ENCODE measurements at places on chromosomes 2 and 18. TPM values are rescaled to one million over a fixed set of nuclear protein-coding genes. Genes with fewer than 3 reads are reported as not detected.

The TDRD15 gene
- total RNA-seq = not detected

The SERPINB13 gene
- total RNA-seq = not detected

The SMC6 gene
- total RNA-seq = 31.0 TPM

The HK2 gene
- total RNA-seq = 94.5 TPM

The CMPK2 gene
- 7.4 TPM for total RNA-seq

The NEB gene
- 0.05 TPM for total RNA-seq

DNA sequence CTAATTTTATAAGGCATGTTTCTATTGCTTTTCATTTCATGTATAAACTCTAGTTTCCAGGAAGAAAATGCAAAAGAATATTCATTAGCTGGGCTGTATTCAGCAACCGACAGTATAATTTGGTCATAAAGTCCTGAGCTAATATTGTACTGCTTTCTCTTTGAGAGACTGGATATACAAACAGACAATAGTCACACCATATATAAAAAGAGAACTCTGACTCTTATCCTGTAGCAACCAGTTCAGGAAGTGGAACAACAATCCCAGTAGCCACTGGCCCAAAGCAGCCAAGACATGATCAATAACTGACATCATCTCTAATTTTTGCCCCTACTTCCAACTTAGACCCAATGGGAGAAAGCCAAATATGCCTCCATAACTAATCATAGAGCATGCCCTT, 160.8 kb downstream of the FSIP2 start:
- H3K4me3 ChIP-seq = no peak overlapping the region
- no peaks in the 10 kb centered on the region for H3K4me1 ChIP-seq
- no peak overlapping the region for H3K27ac ChIP-seq
- no peak for DNase-seq

- no peak within 1 kb of the TSS for H3K4me3 ChIP-seq
- no peaks in the 10 kb centered on the region for H3K36me3 ChIP-seq
- H3K4me1 ChIP-seq = no peaks in the 10 kb centered on the region
- H3K27ac ChIP-seq = no peak within 1 kb of the TSS
These were observed at the start of gene ALPG for GRCh38 chr2:232406556-232407310. TSS of gene ALPG (plus strand) at chr2:232406844. CDS start at chr2:232406895, 51 bp downstream.

DNA sequence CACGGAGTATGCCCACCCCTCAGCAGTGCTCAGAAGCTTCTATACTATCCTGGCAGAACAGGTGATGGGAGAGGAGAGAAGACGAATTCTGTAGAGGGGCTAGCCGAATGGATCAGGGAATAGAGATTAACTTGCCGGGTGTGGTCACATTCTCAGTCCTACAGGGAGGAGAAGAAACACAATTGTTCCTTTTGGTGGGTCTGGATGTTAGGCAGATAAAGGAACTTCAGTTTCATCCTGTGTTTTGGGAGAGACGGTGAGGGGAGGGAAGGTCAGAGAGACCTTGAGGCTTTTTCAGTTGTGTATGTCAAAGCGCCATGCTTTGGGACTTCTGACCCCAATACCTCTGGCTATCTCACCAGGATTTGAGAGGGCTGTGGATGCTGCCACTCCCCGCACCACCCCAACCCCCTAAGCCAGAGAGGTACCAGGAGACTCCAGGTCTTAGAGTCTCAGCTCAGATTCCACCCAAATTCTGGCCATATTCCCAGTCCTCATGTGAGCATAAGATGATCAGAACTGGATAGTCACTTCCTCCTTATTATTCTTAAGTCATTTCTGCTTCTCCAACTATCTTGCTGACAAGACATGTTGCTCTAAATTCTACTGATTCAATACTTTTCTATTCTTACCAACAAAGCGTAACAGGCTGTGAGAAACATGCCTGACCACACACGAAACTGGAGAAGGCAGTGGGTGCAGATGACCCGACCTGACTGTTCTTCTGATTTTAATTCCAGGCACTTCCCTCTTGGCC, 2.3 kb upstream of the TMEM37 start:
- no peak overlapping the region for H3K4me3 ChIP-seq
- no peak overlapping the region for H3K27ac ChIP-seq
- H3K27me3 ChIP-seq = peaks cover 63% of the 10 kb centered on the region
- H3K36me3 ChIP-seq = no peaks in the 10 kb centered on the region
- DNase-seq = no peak
- no peaks in the 10 kb centered on the region for H3K4me1 ChIP-seq

DNA sequence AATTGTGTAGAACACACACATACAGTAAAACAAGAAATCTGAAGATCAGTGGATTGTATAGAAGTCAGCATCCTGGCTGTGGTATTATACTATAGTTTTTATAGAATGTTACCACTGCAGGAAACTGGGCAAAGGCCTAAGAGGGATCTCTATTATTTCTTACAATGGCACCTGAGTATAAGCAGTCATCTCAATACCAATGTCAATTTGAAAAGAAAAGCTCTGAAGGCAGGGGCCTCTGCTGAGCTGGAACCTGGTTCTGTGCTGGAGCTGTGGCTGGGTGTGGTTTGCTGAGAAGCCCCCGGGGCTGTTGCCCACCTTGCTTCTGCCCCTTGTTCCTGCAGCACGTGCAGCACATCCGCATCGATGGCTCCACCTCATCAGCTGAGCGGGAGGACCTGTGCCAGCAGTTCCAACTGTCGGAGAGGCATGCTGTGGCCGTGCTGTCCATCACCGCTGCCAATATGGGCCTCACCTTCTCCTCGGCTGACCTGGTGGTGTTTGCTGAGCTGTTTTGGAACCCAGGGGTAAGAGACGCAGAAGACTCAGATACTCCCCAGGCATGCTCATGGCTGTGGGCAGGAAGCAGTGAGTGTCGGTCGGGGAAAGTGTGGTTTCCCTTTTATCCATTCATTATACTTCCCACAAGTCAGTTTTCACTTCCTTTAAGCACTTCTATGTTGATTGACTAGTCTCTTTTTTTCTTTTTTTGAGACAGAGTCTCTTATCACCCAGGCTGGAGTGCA, 23.5 kb upstream of the RPL37A start:
- H3K4me3 ChIP-seq = peak overlapping the region; percentile 7
- peaks cover 24% of the 10 kb centered on the region for H3K4me1 ChIP-seq
- H3K27me3 ChIP-seq = no peaks in the 10 kb centered on the region
- H3K36me3 ChIP-seq = peaks cover 25% of the 10 kb centered on the region
- peak overlapping the region; percentile 16 for H3K27ac ChIP-seq

GRCh38 chr2:11805920-11806319, 59.5 kb downstream of the LPIN1 start:
- peaks cover 6% of the 10 kb centered on the region for H3K4me1 ChIP-seq
- no peaks in the 10 kb centered on the region for H3K27me3 ChIP-seq
- no peak for DNase-seq

DNA sequence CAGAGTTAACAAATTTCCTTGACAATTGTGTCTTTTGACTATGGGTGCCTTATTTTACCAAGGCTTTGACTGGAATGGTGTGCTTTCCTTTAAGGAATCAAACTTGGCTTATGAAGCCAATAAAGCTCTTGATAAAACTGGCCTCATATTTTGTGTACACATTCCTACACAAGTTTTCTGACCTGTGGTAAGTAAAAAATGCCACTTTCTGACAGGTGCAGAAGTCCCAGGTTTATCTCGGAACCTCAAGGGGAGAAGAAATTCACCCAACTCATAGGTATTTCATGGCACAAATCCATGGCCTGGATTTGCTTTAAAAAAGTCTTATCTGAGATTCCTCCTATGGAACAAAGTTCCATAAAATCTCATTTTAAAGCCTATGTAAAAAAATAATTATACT, 880.6 kb upstream of the LRATD1 start:
- H3K27ac ChIP-seq = no peak overlapping the region
- H3K4me3 ChIP-seq = no peak overlapping the region
- H3K27me3 ChIP-seq = no peaks in the 10 kb centered on the region
- H3K4me1 ChIP-seq = no peaks in the 10 kb centered on the region
- no peak for DNase-seq
- no peaks in the 10 kb centered on the region for H3K36me3 ChIP-seq

DNA sequence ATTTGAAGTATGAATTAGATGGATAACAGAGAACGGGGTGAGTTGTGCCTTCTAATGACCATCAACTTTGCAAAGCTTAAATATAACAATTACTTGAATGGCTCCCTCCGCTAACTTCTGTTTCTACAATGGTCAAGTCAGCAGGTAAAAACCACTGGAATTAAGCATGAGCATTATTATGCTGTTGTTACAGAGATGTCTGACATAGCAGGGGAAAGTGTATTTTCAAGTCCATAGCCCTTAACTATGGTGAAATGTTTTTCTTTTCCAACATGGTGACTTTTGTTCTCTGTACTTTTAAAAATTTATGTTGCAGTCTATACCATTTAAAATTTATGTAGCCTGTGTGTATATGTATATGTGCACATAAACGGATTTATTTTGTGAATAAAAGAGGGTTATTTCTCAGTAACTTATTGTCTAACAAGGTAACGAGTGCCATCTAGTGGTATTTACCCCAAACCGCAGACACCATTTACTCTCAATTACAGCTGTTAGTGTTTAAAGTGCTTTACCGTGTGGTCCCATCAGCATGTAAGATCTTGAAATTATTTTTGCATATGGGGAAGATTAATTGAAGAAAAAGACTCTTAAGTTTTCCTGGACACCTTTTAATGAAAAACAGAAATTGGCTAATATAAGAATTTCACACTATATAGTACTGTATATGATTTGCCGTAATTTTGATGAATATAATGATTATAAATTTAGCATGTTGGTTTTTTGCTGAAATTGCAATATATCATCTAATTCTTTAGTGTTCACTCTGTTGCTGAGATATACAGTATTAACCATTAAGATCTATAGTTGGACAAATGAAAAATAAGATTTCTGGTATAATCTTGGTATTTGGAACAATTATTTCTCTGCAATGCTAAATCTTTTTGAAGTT, 78.2 kb downstream of the UBE2E3 start:
- peaks cover 3% of the 10 kb centered on the region for H3K36me3 ChIP-seq
- H3K4me1 ChIP-seq = peaks cover 13% of the 10 kb centered on the region
- H3K4me3 ChIP-seq = no peak overlapping the region
- DNase-seq = no peak
- H3K27me3 ChIP-seq = no peaks in the 10 kb centered on the region
- H3K27ac ChIP-seq = no peak overlapping the region

GRCh38 chr2:165357758-165358157, 111.7 kb upstream of the CSRNP3 start:
- no peak for DNase-seq
- no peaks in the 10 kb centered on the region for H3K27me3 ChIP-seq
- no peaks in the 10 kb centered on the region for H3K4me1 ChIP-seq
- H3K4me3 ChIP-seq = no peak overlapping the region

GRCh38 chr2:197998702-197999101, 194.3 kb downstream of the PLCL1 start:
- H3K4me1 ChIP-seq = peaks cover 17% of the 10 kb centered on the region
- DNase-seq = no peak
- peaks cover 4% of the 10 kb centered on the region for H3K36me3 ChIP-seq
- H3K27me3 ChIP-seq = no peaks in the 10 kb centered on the region
- no peak overlapping the region for H3K27ac ChIP-seq

GRCh38 chr18:12606592-12607315, 51.2 kb downstream of the SPIRE1 start:
- peaks cover 13% of the 10 kb centered on the region for H3K4me1 ChIP-seq
- DNase-seq = no peak
- no peak overlapping the region for H3K4me3 ChIP-seq
- H3K36me3 ChIP-seq = no peaks in the 10 kb centered on the region

GRCh38 chr18:32040936-32041335, 22.3 kb downstream of the RNF125 start:
- H3K4me3 ChIP-seq = peak overlapping the region; percentile 73
- DNase-seq = peak; percentile 49
- H3K27me3 ChIP-seq = no peaks in the 10 kb centered on the region
- H3K36me3 ChIP-seq = peaks cover 44% of the 10 kb centered on the region

GRCh38 chr2:179260224-179260623, 4.4 kb downstream of the SESTD1 start:
- no peaks in the 10 kb centered on the region for H3K36me3 ChIP-seq
- H3K4me1 ChIP-seq = peaks cover 22% of the 10 kb centered on the region
- DNase-seq = no peak
- no peak overlapping the region for H3K4me3 ChIP-seq
- peaks cover 22% of the 10 kb centered on the region for H3K27me3 ChIP-seq
- H3K27ac ChIP-seq = no peak overlapping the region

- no peak overlapping the region for H3K4me3 ChIP-seq
- peaks cover 3% of the 10 kb centered on the region for H3K4me1 ChIP-seq
- H3K27me3 ChIP-seq = peaks cover 5% of the 10 kb centered on the region
These were observed 135.3 kb downstream of the RTP5 start for GRCh38 chr2:242004902-242005230.

- no peak for DNase-seq
- no peak overlapping the region for H3K4me3 ChIP-seq
- H3K27ac ChIP-seq = no peak overlapping the region
- peaks cover 13% of the 10 kb centered on the region for H3K27me3 ChIP-seq
- H3K36me3 ChIP-seq = no peaks in the 10 kb centered on the region
These were observed 14.1 kb downstream of the ZNF516 start for GRCh38 chr18:76480913-76481312.

DNA sequence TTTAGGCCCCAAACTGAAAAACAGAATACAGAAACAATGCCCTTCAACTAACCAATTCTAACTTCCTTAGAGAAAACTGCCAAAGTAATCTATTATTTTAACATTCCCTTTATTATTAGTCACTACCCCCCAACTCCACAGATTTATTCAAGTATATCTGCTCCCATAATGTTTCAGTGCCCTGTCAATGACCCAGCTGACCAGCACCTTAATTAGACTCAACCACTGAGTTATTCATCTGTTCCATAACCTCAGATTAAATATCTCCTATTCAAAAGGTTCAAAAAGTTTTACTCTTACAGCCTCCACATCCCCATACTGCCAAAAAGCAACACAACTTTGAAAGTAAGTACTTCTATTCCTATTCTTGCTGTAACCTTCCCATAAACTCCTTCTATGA, 202.4 kb downstream of the EXOC6B start:
- DNase-seq = no peak
- no peaks in the 10 kb centered on the region for H3K4me1 ChIP-seq
- H3K36me3 ChIP-seq = no peaks in the 10 kb centered on the region
- peaks cover 2% of the 10 kb centered on the region for H3K27me3 ChIP-seq
- no peak overlapping the region for H3K27ac ChIP-seq

GRCh38 chr2:8049851-8050571, 631.8 kb upstream of the ID2 start:
- no peaks in the 10 kb centered on the region for H3K27me3 ChIP-seq
- H3K4me3 ChIP-seq = peak overlapping the region; percentile 43
- peaks cover 48% of the 10 kb centered on the region for H3K4me1 ChIP-seq
- DNase-seq = peak; percentile 52
- H3K36me3 ChIP-seq = peaks cover 6% of the 10 kb centered on the region
- peak overlapping the region; percentile 93 for H3K27ac ChIP-seq

Measured in activated T-helper 1 cell treated with anti-CD3 and anti-CD28 coated beads, Interleukin-12 subunit alpha, Interleukin-12 subunit beta, Interleukin-2, Interleukin-4 antibody, amounts not matched to agents 30 ng/mL and 10 ng/mL and 1 ng/mL, durations not matched to agents 14 hours and 24 hours and 36 hours (primary cell).